ENCODE measurements at places on chromosomes 13 and 19. TPM values are rescaled to one million over a fixed set of nuclear protein-coding genes. Genes with fewer than 3 reads are reported as not detected.

FGF14 gene
- 0.54 TPM for polyA plus RNA-seq

FXYD1 gene
- polyA plus RNA-seq = 289 TPM

ONECUT3 gene
- polyA plus RNA-seq = not detected

KLK2 gene
- polyA plus RNA-seq = not detected

DNA sequence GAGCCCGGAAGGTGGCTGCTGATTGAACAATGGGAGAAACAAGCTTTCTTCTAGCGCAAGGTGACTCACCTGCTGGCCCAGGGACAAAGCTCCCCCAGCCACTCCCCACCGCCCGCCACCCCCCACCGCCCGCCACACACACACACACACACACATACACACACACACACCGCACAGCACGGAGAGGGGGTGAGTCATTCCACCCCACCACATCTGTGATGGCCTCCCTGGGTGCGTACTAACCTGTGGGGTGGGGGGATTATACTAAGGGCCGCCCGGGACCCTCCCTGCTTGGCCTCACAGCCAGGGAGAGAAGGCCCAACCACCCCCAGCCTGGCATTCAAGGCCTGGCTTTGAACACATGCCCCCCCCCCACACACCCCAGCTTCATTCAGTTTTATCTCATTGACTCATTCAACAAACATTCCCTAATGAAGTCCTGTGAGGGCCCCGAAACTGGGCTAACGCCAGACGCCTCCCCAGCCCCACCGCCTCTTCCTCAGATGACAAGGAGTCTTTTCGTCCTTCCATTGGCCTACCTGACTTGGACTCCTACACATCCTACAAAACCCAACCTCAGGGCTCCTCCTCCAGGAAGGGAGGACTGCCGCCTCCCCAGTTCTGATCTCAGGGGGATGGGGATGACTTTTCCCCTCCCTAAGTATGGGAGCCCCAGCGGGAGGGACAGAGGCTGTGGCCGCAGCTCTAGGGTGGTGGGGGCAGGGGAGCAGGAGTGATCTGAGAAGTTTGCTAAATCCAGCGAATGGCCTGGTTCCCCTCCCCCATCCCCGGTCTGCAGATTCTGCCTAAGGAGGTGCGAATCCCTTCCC lies 5.8 kb upstream of the ONECUT3 start:
- peak; percentile 18 for DNase-seq

DNA sequence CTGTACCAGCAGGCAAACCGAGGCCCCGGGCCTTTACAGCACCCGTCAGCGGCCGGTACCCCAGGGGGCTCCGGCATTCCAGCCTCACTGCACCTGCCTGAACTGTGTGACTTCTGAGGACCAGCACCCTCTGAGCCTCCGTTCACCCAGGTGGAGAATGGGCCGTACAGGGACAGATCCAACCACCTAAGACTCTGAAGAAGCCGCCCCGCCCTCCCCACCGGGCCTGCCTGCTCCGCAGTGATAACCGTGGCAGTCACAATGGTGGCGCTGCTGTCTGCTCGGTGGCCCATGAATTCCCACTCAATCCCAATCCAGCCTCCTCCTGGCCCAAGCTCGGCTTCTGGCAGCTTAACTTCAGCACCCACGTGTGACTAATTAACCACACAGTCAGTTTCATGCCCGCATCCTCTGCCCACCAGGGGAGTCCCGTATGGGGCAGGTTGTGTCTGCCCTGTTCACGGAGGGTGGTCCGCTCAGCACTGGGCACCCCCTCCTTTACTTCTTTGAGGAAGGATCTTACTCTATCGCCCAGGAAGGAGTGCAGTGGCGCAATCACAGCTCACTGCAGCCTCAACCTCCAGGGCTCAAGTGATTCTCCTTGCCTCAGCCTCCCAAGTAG lies 3.4 kb downstream of the TCF3 start:
- no peak for DNase-seq

GRCh38 chr19:6034512-6034911 lies 56.6 kb upstream of the RANBP3 start:
- DNase-seq = no peak

GRCh38 chr19:13366529-13367143 lies 139.6 kb downstream of the CACNA1A start:
- no peak for DNase-seq
